Stimulated activated CD8-positive, alpha-beta memory T cell treated with anti-CD3 and anti-CD28 coated beads, Interleukin-12 subunit alpha, Interleukin-12 subunit beta, amount 100 ng/mL, for 1 hour (primary cell): ENCODE measurements at places on chromosomes 6 and 20.
A peak's percentile ranks its signal among the peaks of the same experiment; 100 is the strongest.

DNA sequence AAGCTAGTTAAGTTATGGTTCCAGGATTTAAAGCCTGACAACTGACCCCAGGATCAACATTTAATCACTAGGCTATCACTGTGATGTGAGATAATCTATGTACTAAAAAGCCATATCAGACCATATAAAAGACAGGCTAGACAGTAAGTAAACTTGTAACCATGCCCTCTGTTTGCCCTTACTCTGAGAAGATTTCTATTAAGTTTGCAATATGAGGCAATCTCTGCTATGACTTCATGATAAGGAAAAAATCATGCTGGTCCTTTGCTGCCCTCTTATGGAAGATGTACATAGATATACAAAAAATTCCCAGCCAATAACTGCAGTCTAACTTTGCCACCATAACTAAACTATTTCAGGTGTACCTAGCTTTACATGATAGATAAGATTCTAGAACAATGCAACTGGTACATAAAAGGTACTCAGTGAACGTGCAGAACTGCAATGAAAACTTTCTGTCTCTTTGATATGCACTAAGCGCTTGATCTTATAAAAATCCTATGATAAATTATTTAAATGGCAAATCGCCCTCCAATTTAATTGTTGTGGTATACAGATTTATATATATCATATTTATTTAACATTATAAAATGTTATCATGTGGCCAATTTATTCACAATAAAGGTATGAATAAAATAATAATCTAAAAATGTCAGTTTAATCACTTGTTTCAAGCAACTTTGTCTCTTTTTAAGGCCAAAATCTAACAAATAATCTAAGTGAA, 70.5 kb downstream of the FAM217A start:
- DNase-seq, result no peak

DNA sequence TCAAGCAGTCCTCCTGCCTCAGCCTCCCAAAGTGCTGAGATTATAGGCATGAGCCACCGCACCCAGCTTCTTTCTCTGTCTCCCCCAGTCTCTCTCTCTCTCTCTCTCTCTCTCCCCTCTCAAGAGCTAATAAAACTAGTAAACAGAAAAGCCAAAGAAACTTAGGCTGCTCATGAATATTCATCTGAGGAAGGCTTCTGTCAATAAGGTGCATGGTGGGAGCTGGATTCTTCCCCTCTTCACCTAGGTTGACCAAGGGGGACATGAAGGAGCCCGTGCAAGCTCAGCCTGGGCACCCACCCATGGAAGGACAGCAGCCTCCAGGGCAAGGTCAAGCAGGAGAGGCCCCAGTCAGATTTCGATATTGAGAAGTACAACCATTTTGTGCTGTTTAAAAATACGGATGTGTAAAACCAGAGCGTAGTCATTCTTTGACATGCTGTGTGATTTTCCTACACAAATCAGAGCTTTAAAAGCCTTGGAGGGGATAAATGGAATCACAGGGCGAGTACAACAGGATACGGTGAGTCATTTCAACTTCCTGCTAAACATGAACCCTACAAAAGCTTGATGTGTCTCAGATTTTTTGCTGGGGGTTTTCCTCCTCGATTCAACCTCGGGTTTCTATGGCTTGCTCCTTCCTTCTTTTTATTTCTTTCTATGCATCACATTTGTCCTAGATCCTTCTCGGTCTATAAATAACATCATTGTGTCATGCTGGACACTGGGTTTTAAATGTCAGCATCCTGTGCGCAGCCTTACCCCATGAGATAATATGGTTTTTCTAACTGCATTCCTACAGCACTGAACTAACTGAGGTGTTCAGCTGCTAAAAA, 368.9 kb upstream of the JARID2 start:
- DNase-seq, result no peak

DNA sequence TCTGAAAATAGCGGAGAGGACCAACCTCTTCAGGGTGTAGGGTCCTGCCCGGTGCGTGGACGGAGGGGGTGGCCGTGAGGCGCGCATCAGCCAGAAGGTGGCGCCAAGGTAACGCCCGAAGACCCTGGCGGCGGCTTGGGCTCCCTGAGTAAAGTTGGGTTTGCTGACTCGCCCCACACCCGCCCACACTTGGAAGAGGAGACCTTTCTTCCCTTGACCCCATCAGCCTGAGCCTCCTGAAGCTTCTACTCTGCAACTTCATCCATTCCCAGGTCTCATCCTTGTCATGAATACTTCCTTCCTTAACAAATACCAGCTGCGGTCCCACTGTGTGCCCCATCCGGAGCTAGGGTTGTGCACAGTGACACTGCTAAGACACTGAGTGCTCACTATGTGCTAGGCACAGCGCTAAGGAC, 14.6 kb downstream of the CD40 start:
- peak; percentile 24 for DNase-seq

DNA sequence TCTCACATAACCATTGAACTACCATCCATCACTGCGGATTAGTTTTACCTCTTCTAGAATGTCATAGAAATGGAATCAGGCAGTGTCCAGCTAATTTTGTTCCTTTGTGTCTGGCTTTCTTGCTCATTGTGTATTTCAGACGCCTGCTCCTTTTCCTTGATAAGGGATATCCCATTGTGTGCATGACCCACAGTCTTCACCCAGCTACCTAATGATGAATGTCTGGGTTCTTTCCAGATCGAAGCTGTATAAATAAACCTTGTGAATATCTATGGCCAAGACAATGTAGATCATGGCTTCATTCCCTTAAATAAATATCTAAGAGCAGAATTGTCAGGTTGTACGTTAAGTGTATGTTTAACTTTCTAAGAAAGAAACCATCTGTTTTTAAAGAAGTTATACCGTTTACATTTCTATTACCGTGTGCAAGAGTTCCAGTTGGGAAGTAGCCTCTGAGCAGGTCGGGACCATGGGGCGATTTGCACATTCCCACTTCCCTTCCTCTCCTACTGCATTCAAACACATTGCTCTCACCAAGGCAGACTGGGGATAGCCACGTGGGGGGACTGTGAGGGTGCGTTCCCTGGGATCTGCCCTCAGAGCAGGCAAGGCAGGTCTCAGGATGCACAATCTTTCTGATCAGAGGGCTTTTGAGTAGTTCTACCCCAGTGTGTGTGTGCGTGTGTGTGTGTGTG, 13.1 kb downstream of the CD93 start:
- no peak for DNase-seq

GRCh38 chr6:1872649-1873131, 263.0 kb downstream of the FOXC1 start:
- DNase-seq, result no peak

DNA sequence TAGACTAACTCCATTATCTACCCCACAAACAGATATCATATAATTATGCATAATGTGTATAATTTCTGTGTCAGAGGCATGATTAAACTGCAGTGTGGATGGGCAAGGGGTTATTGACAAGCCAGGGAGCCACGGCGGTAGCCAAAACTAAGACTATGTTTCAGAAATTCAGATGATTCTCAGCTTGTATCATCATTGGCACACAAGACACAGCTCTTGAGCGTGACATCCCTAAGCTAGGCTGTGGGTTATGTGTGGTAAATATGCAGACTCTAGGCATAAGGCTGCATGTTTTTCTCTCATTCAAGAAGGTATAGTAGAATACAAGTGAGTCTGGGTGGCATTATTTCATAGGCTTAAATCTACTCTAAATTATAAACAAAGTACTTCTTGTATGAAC, 154.3 kb downstream of the KLHL32 start:
- DNase-seq, result no peak
